Spleen (tissue), 13 donors: ENCODE measurements at places on chromosomes 7 and 10.

GRCh38 chr10:43255634-43256431 is 11.0 kb downstream of the RASGEF1A start:
- DNase-seq: peak; percentile 77

GRCh38 chr7:41693150-41693997 is 9.5 kb downstream of the INHBA start:
- DNase-seq: no peak

DNA sequence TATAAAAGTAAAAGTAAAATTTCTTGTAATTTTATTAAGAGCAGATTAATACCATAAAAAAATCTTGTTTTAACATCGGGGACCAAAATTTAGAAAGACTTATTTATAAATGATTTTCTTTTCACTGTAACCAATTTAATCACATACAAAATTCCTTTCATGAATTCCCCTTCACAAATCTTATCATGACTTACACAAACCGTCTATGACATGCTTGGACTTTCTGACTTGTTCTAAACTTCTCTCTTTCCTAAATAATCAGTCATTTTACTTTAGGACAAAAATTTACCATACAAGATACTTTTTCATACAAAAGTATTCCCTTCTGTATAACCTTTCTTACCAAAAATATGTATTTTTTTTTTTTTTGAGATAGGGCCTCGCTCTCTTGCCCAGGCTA is 9.3 kb downstream of the CROT start:
- no peak for DNase-seq

DNA sequence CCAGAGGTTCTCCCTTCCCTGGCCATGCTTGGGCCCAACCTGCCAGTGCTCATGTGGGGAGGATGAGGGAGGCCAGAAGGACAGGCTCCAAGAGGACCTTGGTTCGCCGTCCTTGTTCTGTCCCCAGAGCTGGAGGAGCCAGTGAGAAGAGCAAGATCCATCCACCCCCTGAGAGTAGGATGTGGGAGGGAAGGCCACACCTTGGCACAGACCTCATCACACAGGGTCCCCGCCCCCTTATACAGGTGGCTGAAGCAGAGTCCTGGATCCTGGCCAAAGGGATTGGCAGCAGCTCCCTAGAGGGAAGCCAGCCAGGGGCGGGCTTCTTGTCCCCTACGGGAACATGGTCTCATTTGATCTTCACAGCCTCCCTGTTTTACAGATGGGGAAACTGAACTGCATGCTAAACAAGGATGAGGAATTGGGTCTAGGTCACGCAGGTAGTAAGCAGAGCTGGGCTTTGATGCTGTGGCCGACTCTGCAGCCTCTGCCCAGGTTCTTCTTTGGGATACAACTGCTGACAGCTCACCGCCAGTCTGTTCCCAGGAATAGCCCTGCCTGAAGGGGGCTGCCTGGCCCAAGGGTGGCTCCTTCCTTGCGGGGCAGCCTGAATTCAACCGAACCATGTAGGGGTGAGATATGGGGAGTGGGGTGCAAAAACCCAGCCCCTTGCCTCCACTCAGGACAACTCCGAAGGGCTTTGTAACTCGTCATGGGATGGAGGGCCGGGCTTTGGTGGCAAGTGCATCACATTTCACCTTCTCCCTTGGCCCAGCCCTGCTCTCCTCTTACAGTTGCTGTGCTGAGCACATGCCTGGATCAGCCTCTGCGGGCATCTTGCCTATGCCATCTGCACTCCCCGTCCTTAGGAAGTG is 62.2 kb upstream of the KDM7A start:
- DNase-seq: no peak

- no peak for DNase-seq
Observed at GRCh38 chr10:99869581-99870122, 87.2 kb downstream of the ABCC2 start.

DNA sequence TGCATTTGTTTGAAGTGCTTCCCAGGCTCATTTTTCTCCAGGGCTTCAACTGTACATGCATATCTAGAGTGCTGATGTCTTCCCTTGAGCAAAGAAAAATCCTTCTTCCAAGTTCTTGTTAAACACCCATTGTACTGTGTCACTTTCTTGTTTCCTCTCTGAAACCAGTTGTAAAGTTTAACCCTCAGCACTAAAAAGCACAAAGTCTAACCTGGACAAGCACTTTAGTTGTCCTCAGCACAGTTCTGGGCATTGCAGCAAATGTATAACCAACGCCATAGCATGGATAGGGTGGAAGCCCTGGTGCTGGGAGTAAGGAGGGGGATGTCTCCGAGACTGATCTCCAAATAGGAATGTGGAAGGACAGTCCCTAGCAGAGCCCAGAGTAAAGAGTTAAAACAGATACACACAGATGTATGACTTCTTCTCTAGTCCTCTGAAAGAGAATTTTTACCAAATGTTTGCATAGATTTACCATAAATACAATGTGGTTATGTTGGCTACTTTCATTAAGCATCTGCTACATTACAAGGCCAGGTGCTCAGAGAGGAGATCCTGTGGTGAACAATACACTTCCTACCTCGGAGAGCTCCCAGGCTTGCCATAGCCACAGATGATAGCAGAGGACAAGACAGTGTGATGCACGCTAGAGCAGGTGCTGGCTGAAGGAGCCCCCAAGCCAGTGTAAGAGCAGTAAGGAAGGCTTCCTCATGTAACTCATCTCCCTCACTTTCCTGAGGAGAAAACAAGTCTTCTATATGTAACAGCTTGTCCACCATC is 57.0 kb downstream of the DNAJC12 start:
- no peak for DNase-seq

DNA sequence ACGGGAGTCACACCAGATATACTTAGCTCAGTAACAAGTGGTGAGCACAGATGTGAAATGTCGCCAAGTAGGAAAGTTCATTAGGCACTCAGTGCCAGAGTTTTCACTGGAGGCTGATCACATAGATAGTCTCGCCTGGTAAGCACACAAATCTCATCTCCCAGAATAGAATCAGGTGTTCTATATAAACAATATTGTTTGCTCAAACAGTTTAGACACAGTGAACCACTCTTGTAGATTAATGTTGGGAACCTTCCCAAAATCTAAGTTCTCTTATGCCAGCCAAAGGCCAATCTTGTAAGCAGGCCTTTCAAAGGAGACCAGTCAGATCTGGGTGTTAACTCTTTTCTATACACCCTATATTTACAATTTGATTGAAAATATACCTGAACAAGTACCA is 716.5 kb upstream of the GRM3 start:
- DNase-seq: no peak

- peak; percentile 54 for DNase-seq
Observed at GRCh38 chr7:47559306-47560220, 22.3 kb downstream of the TNS3 start.

DNA sequence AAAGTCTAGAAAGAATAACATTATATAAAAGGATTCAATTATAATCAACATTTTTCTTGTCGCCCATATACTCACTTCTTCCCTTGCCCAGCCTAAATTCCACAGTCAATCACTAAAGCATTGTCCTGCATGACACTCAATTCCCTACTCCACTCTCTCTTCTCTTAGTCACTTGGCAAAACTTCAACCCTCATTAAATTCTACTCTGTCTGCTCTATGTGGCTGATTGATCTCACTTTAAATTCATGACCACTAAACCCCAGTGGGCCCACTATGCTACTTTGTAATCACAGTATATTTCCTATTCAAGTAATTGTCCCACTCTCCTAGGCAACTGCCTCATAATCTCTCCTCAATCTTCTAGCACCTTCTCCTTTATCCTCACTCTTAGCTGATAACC is 54.1 kb downstream of the MTERF1 start:
- no peak for DNase-seq

DNA sequence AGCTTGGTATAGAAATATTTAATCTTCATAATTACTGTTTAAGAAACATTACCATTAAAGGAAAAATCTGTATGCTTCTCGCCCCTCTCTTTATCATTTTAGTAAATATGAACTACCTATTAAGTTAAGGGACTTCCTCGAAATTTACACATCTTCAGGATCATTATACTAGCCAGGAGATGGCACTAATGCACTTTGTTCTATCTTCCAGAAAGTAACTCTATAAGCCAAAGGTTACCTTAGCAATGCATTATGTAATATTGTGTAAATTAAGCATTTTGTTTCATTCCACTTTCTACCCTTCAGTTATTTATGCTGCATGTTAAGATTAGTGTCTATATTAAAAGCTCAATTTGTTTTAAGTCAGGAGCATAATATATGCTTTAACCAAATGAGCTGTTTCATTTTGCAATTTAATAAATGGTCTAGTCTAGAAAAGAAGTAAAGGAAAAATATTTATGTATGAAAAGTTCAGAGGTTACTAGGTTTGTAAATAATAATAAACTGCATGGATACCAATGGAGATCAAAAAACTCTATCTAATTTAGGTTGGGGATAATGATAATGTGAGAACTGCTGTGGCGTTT is 128.5 kb downstream of the ANKRD7 start:
- no peak for DNase-seq

GRCh38 chr7:10662982-10663884 is 310.4 kb upstream of the PHF14 start:
- DNase-seq: no peak

- no peak for DNase-seq
Observed at GRCh38 chr7:135936497-135937217, 40.5 kb downstream of the MTPN start.

DNA sequence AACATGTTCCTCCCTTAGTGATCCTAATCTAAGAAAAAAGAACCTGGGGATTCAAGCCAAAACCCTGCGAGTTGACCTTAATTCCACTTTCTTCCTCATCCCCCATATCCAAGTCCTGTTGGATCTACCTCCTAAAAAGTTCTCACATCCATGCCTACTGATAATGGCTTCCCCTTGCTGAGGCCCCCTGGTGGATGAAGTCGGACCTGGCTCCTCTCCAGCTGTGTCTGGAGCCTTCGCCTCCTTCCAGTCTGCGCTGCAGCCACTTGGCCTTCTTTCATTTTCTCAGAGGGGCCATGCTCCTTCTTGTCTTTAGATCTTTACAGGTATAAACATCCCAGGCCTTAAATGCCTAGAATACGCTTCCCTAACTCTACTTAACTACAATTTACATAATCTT is 8.1 kb downstream of the PDE1C start:
- DNase-seq: no peak

- DNase-seq: no peak
Observed at GRCh38 chr10:23643111-23643780, 204.4 kb downstream of the OTUD1 start.

- no peak for DNase-seq
Observed at GRCh38 chr10:80523773-80524172, 13.9 kb upstream of the SH2D4B start.

GRCh38 chr7:28686418-28686800 is 271.7 kb downstream of the TRIL start:
- no peak for DNase-seq

DNA sequence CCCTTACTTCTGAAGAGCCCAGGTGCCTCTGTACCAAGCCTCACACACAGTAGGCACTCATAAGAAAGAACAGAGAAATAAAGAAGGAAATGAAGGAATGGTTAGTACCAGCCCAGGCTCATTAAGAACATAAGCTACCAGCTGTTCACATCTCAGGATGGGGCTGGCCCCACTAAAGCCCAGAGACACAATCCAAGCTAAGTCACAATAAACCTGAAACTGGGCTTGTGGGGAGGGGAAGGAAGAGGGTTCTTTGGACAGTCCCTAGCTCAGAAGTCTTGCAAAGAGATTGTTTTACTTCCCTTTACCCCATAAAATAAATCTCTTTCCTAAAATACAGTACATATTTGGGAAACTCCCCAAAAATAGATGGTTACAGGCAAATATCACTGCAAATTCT is 24.3 kb downstream of the FBXW4 start:
- DNase-seq: no peak

GRCh38 chr10:43058716-43059335 is 18.0 kb upstream of the RET start:
- DNase-seq: peak; percentile 54

GRCh38 chr7:46153583-46153950 is 232.5 kb upstream of the IGFBP3 start:
- DNase-seq: no peak

GRCh38 chr7:155851892-155852291 is 39.6 kb upstream of the SHH start:
- DNase-seq: no peak

GRCh38 chr10:123781324-123781900 is 110.2 kb downstream of the CPXM2 start:
- peak; percentile 36 for DNase-seq

DNA sequence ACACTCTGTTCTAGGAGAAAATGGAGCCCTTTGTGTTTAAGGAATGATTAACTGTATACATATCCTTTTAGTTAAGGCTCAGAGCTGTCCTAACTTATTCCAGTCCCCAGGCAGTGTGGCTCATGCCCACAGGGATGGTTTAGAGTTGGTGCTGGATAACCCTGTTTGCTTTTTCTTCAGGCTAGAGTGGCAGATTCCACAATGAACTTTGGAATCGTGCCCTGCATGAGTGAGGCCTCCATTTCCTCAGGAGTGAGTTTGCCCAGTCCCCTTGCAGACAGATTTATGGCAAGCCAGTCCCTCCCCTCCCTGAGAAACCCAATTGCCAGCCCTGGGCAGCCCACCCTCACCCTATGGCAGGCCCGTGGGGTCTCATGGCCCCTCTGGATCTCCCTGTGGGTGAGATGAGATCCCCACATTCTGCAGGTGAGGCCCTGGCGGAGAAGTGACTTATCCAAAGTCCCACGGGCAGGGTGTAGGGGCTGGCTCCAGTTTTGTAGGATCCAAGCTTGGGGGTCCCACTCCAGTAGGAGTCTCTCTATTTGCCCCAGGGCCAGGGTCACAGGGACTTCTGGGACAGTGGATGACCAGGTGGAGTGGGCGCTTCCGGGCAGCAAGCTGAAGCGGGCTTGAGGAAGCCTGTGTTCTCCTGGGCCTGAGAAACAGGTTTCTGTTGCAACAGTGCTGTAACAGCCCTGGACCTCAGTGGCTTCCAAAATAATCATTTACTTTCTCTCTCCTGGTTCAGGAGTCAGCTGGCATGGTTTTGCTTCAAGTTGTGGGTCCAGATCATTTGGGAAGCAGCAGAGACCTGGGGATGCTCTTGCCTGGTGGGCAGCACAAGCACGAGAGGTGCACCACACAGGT is 9.0 kb upstream of the COMTD1 start:
- DNase-seq: no peak

GRCh38 chr10:109961174-109962001 is 38.1 kb upstream of the XPNPEP1 start:
- no peak for DNase-seq

- DNase-seq: no peak
Observed at GRCh38 chr10:4067931-4068561, 283.0 kb upstream of the KLF6 start.

- no peak for DNase-seq
Observed at GRCh38 chr10:96622013-96622787, 35.4 kb upstream of the TM9SF3 start.

DNA sequence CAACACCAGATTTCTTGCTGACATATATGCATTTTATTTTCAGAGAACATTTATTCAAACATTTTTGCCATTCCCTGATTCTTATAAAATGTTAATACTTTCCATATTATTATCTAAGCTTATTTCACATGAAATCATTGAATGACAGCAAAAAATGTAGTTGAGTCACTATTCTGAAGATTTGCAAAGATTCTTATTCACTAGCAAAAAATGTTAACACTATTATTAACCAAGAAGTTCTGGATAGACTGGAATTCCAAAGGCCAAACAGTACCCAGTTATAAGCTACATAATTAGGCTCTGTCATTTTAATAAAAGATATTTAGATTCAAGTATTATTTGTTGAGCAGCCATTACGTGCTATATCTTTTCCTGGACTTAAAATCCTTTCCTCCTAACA is 4.3 kb downstream of the GSTO2 start:
- DNase-seq: no peak
